RWPE2 (cell line): ENCODE measurements at places on chromosomes 7 and 10.

DNA sequence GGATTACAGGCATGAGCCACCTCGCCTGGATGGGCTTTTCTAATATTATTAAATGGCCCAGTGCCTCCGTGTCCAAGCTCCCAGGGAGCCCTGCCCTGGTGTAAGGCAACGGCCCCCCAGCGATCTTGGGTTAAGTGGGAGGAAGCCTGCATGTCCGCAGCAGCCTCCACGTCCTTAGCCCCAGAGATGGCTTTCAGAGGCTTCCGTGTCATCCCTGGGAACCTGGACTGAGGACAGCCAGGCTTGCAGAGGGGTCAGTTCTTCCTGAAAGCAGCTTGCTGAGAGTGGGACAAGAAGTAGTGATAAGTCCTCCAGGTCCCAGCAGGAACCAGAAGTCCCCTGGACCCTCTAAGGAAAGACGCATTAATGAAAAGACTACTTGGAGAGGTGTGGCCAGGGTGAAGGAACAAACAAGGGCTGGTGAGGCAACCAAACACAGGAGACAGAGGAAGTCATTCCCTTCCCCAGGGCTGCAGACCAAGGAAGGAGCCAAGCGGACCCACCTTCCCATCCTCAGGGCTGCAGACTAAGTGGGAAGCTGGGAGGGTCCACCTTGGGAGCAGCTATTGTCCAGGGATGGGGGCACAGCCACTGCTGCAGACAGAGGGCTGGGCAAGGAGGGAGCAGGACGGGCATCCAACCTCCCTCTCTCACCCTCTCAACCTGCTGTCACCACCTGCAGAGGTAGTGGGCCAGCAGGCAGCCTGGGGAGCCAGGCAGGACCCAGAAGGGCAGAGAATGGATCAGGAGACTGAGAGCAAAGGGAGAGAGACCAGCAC lies 13.0 kb upstream of the INSIG1 start:
- DNase-seq: no peak

- DNase-seq: no peak
Observed at GRCh38 chr7:100053215-100053614, 3.6 kb downstream of the ZSCAN21 start.

- DNase-seq: no peak
Observed at GRCh38 chr10:8017277-8017676, 37.2 kb upstream of the GATA3 start.

DNA sequence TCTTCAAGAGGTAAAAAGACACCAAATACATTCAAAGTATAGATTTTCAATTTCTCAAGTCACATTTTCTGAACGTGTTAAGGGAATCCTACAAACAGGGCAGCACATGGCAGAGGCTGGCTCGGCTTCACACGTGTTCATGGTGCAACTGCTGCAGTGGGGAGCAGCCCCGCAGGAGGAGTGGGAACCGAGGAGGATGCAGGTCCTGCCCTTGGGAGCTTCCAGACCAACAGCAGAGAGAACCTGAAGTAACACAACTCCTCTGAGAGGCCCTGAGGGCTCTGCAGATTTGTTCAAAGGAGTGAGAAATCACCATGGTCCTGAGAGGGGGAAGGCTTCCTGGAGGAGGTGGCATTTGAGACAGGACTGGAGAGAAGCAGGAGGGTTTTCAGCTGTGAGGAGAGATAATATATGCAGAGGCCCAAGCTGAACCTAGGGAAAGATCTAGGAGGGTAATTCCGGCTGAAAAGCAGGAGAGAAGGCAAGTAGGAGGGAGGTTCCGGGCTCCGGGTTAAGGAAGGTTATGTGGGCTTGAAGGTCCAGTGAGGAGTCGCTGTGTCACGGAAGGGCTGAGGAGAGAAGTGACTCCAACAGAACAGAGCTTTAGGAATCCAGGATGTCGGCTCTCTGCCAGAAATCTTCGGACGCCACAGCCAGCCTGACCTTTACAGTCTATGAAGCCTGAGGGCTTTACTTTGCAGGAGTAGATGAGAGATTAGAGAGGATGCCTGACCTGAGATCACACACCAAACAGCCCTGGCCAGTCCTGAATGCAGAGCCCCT lies 77.5 kb downstream of the GPR26 start:
- no peak for DNase-seq

- DNase-seq: no peak
Observed at GRCh38 chr10:101393378-101393777, 39.4 kb downstream of the BTRC start.

- no peak for DNase-seq
Observed at GRCh38 chr10:52334595-52334994, 20.5 kb downstream of the DKK1 start.

DNA sequence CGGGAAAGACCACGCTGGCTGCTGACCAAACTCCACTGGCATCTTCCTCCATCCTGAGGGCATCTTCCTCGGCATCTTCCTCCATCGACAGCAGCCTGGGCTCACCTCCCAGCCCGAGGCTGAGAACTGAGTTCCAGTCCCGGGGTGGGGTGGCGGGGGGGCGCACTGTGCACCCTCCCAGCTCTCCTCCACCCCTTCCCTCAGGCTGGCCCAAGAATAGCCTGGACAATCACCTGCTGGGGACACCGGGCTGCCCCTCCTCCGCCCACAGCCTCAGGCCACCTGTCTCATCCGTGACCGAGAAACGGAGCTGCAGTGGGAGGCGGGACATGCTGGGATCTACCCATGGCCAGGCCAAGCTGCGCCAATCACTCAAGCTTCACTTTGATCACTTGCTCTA lies 37.2 kb downstream of the DIP2C start:
- DNase-seq: no peak

GRCh38 chr10:1188558-1189135 lies 132.5 kb downstream of the WDR37 start:
- DNase-seq: no peak

- DNase-seq: no peak
Observed at GRCh38 chr10:49187950-49188761, at the start of gene TMEM273. Gene TMEM273 (minus strand): TSS chr10:49188391. CDS start chr10:49188336, 55 bp downstream.

DNA sequence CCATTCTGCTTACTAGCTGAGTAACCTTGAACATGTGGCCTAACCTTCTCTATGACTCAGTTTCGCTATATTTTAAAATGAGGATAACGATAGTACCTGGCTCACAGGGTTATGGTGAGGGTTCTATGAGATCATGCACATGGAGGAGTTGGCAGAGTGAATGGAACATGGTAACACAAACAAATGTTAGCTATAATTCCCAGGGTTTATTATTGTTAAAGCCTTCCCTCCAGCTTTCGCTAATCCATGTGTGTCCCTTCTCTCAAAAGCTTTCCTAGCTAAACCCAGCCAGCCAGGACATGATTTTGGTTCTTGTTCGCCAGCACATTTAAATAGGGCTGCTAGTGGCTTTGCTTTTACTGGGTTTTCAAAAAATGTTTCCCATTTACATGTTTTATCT lies 361.0 kb upstream of the NFE2L3 start:
- DNase-seq: no peak
